ENCODE measurements at places on chromosomes 3 and 15.

GRCh38 chr15:69117431-69117871, 43.0 kb upstream of the GLCE start:
- no peak for DNase-seq

- no peak for DNase-seq
Measured at GRCh38 chr3:127207727-127208482, 15.0 kb downstream of the PRR23E start.

- peak; percentile 18 for DNase-seq
Measured at GRCh38 chr3:135779590-135780235, 185.8 kb upstream of the PPP2R3A start.

GRCh38 chr3:113844622-113845222, 6.1 kb downstream of the GRAMD1C start:
- DNase-seq = peak; percentile 48

DNA sequence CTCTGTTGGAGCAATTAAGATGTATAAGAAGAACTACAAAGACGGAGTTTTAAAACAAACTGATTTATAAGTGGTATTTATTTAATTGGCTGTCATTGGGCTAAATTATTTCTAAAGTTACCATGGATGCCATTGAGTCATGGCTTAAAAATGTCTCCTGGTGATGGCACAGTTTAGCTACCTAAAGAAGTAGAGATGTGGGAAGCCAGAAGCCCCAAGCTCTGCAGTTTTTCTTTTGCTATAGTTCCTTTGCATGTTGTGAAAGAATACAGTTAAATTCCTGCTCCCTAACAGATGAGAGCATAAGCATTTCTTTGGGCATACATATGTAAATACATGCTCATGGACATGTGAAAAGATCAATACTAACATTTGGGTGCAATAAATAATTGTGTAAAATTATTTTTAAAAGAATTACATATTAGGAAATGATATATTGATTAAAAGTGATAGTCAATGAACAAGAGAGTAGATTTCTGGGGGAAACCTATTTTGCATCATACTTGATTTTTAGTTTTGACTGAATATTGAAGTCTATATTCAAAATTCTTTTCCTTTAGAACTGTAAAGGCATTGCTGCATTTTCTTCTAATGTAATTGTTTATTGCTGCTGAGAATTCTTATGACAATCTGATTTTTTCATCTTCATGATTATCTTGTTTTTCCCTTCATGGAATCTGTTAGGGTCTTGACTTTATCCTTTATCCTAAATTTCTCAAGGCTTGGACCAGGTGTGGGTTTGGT, 2.1 kb downstream of the OPA1 start:
- DNase-seq = peak; percentile 31
